Fibroblast of pulmonary artery (primary cell): ENCODE measurements at places on chromosomes 7 and 10.

- DNase-seq = no peak
These were observed 7.5 kb upstream of the JAKMIP3 start for GRCh38 chr10:132058111-132058745.

DNA sequence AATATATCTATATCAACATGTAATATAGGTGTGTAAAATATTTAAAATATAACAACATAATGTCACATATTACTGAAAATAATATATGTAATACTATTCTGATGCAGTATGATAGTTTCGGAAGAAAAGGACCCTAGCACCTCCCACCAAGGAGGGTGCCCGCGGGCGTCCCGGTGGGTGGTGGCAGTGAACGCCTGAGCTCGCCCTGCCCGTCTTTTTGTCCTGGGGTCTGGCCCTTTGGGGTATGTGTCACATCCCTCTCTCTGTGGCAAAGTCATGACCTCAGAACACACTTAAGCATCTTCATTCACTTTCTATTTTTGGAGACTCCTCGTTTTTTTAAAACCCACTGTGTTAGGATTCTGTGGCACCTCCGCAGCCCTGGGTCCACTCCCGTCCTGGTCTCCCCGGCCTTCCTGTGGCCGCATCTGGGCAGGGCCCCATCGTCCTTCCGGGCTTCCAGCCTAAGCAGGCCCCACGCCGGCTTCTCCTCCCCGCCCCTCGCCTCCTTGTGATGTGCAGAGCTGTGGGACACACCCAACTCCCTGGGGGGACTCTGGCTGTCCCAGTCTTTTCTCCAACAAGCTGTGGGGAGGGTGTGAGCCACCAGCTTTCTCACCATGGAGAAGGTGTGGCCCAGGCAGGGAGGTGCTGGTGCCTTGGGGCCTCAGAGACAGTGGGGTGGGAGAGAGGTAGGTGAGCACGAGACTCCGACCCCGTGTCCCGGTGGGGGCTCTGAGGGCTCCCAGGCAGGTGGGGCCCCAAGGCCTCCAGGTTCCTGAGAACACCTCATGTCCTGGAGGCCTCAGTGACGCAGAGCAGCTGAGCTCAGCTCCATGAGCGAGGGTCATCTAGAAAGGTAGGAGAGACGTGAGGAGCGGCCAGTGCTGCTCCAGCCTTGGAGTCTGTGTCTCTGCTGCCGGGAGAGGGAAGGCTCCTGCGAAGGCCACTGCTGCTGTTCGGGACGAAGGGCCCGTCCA, 16.5 kb downstream of the PWWP2B start:
- DNase-seq = no peak

DNA sequence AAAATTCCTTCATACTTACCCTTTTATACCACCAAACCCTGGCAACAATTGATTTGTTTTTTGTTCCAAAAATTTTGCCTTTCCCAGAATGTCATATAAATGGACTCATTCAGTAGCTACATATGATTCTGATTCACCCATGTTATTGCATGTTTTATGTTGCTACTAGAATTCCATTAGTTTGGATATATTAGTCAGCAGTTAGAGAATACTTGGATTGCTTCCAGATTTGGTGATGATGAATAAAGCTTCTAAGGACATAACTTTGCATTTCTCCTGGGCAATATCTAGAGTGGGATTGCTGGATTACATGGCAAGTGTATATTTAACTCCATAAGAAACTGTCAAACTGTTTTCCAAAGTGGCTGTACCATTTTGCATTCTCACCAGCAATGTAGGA, 806.9 kb downstream of the DNAJB9 start:
- DNase-seq = peak; percentile 1

- no peak for DNase-seq
These were observed 63.0 kb downstream of the PROSER2 start for GRCh38 chr10:11886138-11886474.

- no peak for DNase-seq
These were observed 27.5 kb downstream of the VIM start for GRCh38 chr10:17255512-17255911.

- DNase-seq = no peak
These were observed 6.8 kb downstream of the POLM start for GRCh38 chr7:44075296-44076075.

DNA sequence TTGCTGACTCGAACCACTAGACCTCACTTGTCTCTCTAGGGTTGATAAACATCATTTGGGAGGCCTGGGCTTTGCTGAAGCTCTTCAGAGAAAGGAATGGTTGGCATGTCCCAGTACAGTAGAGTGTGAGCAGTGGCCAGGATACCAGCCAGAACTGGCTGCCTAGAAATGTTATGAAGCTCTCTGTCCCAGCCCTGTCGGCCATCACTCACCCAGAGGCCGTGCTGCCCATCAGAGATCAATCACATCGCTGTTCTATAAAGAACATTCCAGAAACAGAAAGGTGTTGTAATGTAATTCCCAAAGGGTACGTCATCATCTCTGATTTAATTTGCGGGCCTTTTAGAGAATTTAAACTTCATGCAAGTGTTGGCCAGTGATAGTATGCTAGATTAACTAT, 111.5 kb downstream of the PRPF18 start:
- DNase-seq = no peak

DNA sequence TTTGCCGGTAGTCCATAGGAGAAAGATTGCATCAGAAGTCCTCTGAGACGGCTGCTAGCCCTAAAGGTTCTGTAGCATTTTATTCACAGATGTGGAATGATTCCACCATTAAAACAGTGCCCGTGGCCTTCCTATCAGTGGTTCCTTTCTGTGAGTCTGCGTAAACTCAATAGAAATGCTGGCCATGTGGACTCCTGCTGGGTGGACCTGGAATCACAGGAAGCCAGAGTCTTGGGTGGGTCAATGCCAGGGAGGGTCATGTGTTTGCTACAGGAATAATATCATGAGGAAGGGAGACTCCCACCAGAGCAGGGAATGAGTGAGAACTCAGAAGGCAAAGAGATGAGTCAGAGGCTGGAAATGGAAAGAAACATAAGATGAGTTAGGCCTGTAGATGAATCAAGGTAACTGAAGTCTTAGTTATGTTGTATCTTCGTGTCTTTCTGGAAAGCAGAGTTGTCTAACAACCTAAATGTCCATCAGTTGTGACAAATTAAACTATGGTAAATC, 410.4 kb upstream of the AUTS2 start:
- DNase-seq = no peak

- DNase-seq = no peak
These were observed 183.7 kb upstream of the ANK3 start for GRCh38 chr10:60573336-60573735.

DNA sequence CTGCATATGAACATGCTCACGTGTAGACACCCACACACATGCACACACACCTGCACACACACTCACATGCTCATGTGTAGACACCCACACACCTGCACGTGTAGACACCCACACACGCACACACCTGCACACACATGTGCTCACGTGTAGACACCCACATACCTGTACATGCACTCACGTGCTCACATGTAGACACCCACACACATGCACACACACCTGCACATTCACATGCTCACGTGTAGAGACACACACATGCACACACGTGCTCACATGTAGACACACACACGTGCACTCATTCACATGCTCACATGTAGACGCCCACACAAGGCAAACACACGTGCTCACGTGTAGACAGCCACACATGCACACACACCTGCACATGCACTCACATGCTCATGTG, 275.8 kb downstream of the PTPRN2 start:
- DNase-seq = no peak

DNA sequence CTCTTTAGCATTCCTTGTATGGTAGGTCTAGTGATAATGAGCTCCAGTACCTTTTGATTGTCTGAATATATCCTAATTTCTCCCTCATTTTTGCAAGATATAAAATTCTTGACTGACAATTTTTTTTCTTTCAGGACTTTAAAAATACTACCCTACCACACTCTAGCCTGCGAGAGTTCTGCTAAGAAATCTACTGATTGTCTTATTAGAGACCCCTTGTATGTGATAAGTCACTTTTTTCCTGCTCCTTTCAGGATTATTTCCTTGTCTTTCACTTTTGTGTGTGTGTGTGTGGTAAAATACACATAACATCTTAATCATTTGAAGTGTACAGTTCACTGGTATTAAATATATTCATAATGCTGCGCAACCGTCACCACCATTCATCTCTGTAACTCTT, 68.7 kb upstream of the PPP1R9A start:
- DNase-seq = no peak

DNA sequence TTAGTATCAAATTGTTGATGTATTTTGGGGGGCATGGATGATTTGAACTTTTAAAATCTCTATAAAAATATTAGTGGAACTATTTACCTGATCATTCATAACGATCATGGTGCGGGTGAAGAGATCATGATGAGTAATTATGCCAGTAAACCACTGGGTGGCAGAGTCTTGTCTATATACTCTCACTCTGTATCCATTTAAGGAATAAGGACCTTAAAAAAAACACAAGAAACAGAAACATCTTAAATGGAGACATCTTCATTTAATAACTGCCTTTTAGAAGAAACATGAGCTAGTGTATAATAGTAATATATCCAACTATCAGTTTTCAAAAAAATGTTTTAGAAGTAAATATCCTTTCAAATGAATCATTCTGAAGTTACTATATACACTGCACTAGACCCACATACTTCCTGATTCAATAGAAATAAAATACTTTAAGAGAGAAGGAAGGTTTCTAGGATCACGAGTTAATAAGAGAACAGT, 84.0 kb downstream of the NRBF2 start:
- DNase-seq = peak; percentile 73

- no peak for DNase-seq
These were observed 874 bp downstream of the GIMAP5 start for GRCh38 chr7:150738092-150738491.

- DNase-seq = no peak
These were observed 719.2 kb upstream of the MBL2 start for GRCh38 chr10:53491774-53492173.

GRCh38 chr10:132921818-132922807, 20.3 kb downstream of the CFAP46 start:
- DNase-seq = no peak

- no peak for DNase-seq
These were observed 116.1 kb upstream of the CDCA7L start for GRCh38 chr7:22061775-22062174.

GRCh38 chr10:119131512-119132240, 27.8 kb downstream of the DENND10 start:
- DNase-seq = peak; percentile 73

DNA sequence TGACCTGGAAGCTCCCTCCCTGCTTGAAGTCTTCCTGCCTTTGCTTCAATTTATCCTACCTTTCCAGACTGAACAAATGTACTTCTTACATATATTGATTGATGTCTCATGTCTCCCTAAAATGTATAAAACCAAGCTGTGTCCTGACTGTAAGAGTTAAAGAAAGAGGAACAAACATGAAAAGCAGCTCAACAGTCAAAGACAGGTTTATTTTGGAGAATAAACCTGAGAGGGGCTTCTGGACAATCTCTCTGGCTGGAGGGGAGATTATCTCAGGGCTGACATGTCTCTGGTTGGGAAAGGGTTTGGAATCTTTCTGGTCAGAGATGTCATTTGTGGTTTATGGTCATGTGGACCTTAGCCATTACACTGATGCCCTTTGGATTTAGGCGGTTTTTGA, 41.0 kb downstream of the OR13A1 start:
- DNase-seq = no peak

- no peak for DNase-seq
These were observed 9.2 kb downstream of the LHPP start for GRCh38 chr10:124470544-124471434.

GRCh38 chr7:55018361-55019190, at the start of gene EGFR:
TSS of gene EGFR (plus strand) at chr7:55019017. CDS start at chr7:55019278, 261 bp downstream.
- DNase-seq = peak; percentile 77

- no peak for DNase-seq
These were observed 93.7 kb downstream of the ELAPOR2 start for GRCh38 chr7:86965727-86966120.

- no peak for DNase-seq
These were observed 88.9 kb downstream of the C1GALT1 start for GRCh38 chr7:7271094-7271874.

- DNase-seq = no peak
These were observed 53.6 kb downstream of the COBL start for GRCh38 chr7:51262796-51263531.

GRCh38 chr10:100253041-100253440, 14.4 kb downstream of the CWF19L1 start:
- no peak for DNase-seq

DNA sequence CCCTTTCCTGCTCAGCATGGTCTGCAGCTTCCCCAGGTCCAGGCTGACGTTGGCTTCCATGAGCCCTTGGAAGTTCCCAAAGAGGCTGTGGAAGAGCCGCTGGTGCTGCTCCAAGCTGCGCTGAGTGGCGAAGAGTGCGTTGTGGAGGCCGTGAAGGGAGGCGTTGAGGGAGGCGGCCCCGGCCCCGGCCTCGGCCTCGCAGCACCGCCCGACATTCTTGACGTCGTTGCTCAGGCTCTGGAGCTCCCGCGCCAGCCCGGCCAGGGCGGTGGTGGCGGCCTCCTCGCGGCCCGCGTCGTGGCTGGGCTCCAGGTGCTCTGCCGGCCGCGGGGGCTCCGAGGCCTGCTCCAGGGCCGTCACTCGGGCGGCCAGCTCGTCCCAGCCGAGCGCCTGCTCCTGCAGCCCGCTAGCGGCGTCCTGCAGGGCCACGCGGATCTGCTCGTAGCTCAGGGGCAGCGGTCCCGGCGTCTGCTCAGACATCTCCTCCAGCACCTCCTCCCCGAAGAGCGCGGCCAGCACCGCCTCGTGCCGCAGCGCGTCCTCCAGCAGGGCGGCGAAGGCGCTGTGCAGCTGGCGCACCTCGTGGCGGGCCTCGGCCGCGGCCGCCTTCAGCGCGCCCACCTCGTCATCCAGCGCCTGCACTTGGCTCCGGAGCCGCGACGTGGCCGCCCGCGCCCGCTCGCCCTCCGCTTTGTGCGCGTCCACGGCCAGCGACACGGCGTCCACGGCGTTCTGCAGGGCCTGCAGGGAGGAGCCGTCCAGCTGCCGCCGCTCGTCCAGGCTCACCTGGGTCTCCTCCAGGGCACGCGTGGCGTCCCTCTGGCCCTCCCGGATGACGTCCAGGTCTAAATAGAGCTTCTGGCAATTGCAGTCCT, 14.7 kb downstream of the MMRN2 start:
- no peak for DNase-seq

GRCh38 chr10:83915801-83916200, 223.5 kb upstream of the GHITM start:
- DNase-seq = no peak
